ENCODE measurements at places on chromosomes 6 and 20.
A peak's percentile ranks its signal among the peaks of the same experiment; 100 is the strongest.

GRCh38 chr6:125994670-125995488, 8.5 kb downstream of the TRMT11 start:
- no peak for DNase-seq

GRCh38 chr20:34907616-34908469, 31.4 kb downstream of the ACSS2 start:
- no peak for DNase-seq

- DNase-seq = peak; percentile 58
Measured at GRCh38 chr20:48489046-48489463, 338.7 kb downstream of the PREX1 start.

- DNase-seq = no peak
Measured at GRCh38 chr20:7985916-7986315, 33.6 kb downstream of the TMX4 start.

- no peak for DNase-seq
Measured at GRCh38 chr6:112466373-112467151, 119.4 kb downstream of the RFPL4B start.

Measured in GM13977 (cell line).